ENCODE measurements at places on chromosomes 3 and 15.

GRCh38 chr3:21446027-21446426 lies 305.0 kb downstream of the ZNF385D start:
- DNase-seq, result no peak

- peak; percentile 4 for DNase-seq
These were observed 76.6 kb upstream of the SNRPN start for GRCh38 chr15:24878153-24878552.

- no peak for DNase-seq
These were observed 5.4 kb upstream of the ACAN start for GRCh38 chr15:88797663-88798339.

DNA sequence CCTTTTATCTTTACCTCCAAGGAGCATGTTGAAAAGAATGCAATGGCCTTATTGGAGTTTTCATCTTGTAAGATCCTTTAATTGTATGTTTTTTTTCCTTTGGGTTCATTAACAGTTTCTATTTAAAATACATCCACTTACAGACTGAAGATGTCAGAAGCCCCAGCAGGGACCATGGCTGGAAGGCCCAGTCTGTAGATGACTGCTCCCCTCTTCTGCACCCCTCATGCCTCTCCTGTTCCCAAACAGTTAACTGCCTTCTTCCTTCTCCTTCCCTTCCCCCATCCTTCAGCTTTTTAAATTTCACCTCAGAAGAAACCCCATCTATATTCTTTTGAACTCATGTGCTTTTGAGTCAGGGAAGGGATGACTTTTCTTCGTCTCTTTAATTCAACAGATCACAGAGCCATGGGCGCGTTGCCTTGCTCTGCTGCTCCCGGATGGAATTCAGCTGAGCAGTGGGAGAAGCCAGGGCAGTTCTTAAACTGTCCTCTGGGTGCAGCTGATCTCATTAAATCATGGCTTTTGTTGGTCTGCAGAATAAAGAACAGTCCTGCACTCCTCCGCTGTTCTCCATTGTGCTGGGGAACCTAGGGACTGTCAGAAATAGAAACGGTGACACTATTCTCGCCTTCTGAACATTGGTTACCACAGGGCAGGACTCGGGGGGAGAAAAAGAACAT lies 71.5 kb upstream of the EIF1B start:
- no peak for DNase-seq

GRCh38 chr3:185058796-185059195 lies 94.1 kb downstream of the C3orf70 start:
- DNase-seq, result no peak

DNA sequence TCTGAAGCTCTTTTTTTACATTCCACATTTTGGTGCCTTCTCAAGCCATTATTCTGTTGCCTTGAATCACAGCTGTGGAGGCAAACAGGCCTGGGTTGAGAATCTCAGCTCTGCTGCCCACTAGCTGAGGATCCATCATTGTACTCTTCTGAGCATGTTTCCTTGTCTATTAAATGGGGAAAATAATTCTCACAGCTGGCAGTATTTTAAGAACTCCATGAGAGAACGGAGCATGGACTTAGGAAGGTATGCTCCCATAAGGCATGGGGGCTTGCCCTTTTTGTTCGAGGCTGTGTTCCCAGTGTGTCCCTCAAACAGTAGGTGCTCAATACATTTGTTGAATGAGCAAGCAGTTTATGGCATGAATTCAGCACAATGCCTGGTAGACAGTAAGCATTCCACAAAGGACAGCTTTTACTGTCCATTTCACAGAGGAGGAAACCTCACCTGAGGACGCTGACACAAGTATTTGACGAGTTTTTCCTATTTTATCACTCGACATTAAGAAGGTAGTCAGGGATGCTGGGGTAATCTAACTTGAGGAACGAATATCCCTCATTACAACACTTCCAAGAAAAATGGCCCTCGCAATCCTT lies 2.1 kb upstream of the PTPRG start:
- no peak for DNase-seq

GRCh38 chr3:107241217-107241616 lies 136.0 kb upstream of the CCDC54 start:
- DNase-seq, result peak; percentile 4

GRCh38 chr3:172840463-172840862 lies 89.9 kb downstream of the ECT2 start:
- no peak for DNase-seq

- no peak for DNase-seq
These were observed 236.4 kb downstream of the CDIN1 start for GRCh38 chr15:36815786-36816185.

DNA sequence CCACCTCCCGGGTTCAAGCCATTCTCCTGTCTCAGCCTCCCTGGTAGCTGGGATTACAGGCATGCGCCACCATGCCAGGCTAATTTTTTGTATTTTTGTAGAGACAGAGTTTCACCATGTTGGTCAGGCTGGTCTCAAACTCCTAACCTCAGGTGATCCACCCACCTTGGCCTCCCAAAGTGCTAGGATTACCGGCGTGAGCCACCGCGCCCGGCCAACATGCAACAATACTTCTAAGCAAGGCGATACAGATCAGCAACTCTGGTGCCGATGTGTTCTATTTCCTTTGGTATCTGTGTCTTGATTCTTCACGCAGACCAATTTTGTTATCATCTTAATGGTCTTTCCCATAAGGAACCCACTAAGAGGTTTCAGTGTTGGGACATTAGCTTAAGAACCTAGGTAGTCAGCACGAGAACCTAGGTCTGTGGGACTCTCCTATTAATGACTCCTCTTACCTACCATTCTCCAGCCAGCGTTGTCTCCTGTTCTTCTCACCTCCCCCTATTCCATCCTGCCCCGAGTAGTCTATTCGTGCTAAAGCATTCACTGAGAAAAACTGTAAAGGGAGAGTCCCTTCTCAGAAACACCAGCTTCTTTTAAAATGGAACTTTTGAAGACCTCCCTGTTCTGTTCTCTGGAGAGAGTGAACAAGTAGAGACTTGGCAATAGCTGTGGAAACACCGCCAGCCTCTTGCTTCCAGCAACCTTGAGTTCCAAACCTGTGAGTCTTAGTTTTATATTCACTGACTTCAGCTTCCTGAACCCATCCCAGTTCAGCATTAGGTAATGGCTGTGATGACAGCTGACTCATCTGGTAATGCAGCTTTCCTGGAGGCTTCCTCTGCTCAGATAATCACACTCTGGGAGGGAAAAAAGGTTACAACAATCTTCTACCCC lies 61.2 kb downstream of the TSC22D2 start:
- DNase-seq, result no peak

DNA sequence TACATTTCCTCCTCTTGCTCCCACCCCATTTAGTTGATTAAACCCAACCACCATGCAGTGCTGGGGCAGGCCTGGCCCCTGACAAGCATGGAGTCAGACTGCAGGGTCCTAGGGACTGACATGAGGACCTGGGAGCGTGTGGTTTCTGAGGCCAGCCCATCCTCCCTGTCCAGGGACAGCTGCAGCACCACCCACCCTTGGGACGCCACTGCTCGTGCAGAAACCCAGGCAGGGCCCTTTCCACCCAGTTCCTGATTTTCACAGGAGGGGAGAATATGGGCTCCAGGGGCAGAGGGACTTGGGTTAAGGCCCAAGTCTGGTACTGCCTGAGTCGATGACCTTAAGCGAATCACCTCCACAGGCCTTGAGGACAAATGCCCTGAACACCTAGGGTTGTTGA lies 23.7 kb downstream of the PLXND1 start:
- DNase-seq, result no peak

DNA sequence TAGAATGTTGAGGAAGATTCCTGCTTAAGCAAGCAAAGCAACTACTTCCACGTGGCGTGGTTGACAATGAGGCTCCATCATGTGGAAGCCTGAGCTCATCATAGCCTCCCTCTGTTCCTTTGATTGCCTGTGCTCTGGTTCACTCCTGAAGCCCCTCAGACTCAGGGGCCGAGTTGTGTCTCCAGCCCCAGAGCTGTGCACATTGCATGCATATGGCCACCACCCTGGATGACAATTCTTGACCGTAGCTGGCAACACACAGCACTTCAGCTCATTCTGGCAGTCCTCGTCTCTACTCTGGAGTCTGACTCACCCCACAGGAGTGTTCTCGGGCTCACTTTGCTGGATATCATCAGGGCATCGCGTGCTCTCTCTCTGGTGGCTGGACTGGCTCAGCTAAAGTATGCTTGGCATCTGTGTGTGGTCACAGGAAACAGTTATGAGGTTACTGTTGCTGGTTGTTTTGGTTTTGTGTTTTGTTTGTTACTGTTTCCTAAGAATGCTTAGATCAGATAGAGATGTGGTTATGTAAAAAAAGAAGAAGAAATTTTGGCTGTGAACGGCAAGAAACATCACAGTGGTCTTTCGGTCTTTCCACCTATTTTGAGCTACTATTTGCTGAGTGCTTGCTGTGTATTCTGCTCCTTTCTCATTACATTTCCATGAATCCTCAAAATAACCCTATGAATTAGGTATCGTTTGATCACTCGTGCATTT lies 41.6 kb upstream of the MRPS22 start:
- DNase-seq, result no peak

GRCh38 chr15:99906793-99907192 lies 173.6 kb upstream of the LYSMD4 start:
- no peak for DNase-seq

- DNase-seq, result no peak
These were observed 461 bp downstream of the COPB2 start for GRCh38 chr3:139388821-139389551.

DNA sequence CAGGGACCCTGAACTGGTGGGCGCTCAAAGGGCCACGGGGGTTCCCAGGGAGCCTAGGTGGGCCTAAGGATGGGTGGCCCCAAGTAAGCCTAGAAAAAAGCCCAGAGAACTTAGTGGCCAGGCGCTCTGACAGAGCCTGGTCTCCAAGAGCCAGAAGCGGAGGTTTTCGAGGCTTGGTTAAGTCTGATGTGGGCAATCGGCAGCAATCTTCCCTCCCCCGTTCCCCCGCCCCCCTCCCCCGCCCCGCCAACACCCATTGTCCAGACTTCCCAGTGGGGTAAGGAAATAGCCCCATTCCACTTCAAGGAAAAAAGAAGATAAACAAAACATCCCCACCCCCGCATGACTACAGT lies 6.7 kb downstream of the EOMES start:
- DNase-seq, result no peak

DNA sequence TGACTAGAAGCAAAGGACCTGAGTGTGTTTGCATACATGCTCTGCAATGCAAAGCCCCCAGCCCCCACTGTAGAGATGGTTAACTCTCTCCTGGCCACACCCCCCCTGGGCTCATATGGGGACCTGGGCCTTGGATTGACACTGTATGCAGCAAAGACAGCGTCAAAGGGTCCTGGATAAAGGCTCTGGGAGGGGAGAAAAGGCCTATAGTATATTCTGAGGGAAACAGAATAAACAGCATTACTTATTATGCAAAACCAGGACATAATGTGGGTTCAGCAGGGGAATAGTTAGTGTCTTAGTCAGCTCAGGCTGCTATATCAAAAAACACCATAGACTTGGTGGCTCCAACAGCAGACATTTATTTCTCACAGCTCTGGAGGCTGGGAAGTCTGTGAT lies 158.7 kb downstream of the APBA2 start:
- DNase-seq, result no peak

- DNase-seq, result no peak
These were observed 20.2 kb downstream of the CFAP91 start for GRCh38 chr3:119723022-119723421.

- no peak for DNase-seq
These were observed 535.1 kb downstream of the NLGN1 start for GRCh38 chr3:173932624-173933023.

GRCh38 chr15:79122991-79123390 lies 32.4 kb upstream of the RASGRF1 start:
- no peak for DNase-seq

GRCh38 chr15:35519541-35520149 lies 26.3 kb downstream of the DPH6 start:
- DNase-seq, result peak; percentile 45

- no peak for DNase-seq
These were observed 16.1 kb upstream of the AHSG start for GRCh38 chr3:186596568-186597287.

GRCh38 chr3:135532021-135532420 lies 433.5 kb upstream of the PPP2R3A start:
- DNase-seq, result peak; percentile 22

GRCh38 chr15:63941698-63942465 lies 104.4 kb downstream of the DAPK2 start:
- DNase-seq, result no peak

- DNase-seq, result no peak
These were observed 299.4 kb upstream of the RORA start for GRCh38 chr15:61528581-61528910.

GRCh38 chr3:142931222-142931621 lies 32.3 kb downstream of the PAQR9 start:
- DNase-seq, result no peak

- DNase-seq, result no peak
These were observed 2.0 kb downstream of the FOXL2NB start for GRCh38 chr3:138949002-138949418.

DNA sequence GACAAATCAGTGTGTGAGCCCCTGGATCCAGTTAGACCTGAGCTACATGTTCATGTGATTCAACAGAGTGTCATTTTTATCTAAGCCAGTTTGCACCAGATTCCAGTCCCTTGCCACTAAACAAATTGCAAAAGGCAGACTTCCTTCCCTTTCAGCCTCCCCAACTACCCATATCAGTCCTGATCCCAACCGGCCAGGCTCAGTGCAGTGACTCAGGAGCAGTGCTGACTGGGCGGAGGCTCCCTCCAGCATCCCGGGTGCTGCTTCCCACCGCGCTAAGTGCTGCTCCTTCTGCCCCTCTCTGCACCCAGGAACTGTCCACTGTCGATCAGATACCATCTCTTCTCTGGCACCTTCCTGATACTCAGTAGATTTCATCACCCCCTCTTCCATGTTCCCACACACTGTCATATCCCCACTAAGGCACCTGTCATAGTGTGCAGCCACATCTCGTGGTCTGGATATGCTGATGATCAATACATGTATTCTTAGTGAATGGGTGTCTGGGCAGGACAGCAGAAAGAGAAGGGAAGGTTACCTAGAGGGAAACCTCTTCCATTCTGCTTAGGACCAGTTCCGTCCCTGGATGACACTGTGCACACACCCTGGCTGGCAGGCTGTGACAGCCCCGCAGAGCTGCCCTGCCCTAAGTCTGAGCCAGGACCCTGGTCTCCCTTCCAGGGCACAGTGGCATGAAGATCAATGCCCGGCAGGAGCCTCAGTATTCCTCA lies 108.8 kb upstream of the RAD18 start:
- no peak for DNase-seq

DNA sequence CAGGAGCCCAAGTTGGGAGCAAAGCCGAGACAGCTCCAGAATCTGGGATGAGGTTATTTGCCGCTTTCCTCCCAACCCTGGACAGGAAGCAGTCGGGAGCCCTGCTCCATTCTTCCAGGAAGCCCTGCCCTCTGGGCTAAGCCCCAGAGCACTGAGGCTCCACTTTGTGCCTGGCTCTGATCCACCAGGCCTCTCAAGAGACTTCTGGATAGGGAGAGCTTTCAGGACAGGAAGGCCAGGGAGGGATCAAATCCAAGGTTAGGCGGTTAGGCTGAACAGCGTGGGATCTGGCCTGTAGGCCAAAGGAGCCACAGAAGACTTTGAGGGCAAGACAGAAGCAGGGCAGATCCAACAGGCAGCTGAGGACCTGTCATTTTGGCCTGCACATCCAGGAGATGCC lies 835 bp downstream of the STOML1 start:
- DNase-seq, result no peak

GRCh38 chr3:9316881-9317361 lies 45.9 kb upstream of the THUMPD3 start:
- no peak for DNase-seq

Measured in NCI-H1930 (cell line).